ENCODE measurements at places on chromosomes 1 and 21.

DNA sequence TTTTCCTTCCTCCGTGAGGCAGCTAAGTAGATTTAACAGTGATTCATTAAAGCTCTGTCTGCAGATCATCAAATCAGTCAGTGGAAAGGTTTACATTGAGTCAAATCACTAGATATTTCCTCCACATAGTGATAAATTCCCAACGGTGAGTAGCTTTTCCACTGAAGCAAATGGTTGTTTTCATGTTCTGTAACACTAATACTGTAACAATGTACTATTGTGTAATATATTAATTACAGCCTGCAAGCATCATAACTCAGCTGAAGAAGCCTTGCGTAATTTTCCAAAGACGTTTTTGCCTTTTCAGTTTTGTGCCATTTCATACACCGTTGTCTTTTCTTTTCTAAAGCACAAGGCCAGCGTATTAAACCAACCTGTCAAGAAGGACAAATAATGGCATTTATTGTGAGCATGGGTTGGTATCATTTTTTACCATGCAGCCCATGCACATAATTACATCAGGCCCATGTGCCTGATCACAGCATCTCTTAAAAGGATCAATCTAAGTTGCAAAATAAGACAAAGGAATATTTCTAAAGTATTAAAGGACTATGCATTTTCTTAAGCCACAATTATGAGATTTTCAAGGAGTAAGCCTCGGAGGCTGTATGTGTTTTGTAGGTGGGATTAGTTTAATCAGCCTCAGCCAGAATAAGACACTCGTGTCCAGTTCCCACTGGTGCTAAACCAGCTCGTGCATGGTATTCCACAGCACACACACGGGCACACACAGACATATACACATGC, 16.7 kb upstream of the PDE9A start:
- DNase-seq, result no peak

GRCh38 chr1:158286487-158286886, 3.2 kb upstream of the CD1C start:
- no peak for DNase-seq

GRCh38 chr1:6823793-6824192, 38.5 kb downstream of the CAMTA1 start:
- DNase-seq, result no peak

DNA sequence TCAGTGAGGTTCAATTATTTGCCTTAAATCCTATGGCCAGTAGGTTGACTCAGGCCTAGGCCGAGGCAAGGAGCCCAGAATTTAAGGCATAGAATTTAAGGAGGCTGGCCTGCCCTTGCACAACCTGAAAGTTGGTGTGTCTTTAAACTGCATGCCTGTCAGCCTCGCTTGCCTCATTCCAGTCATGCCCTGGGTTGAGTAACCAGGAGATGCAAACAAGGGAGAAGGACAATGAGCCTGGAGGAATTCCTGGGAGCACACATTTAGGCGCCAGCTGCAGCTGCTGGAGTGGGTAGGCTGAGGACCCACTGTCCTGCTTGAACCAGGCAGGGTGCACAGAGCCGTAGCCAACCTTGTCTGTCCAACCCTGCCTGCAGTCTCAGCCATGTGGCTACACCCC, 11.7 kb downstream of the CD2 start:
- no peak for DNase-seq

DNA sequence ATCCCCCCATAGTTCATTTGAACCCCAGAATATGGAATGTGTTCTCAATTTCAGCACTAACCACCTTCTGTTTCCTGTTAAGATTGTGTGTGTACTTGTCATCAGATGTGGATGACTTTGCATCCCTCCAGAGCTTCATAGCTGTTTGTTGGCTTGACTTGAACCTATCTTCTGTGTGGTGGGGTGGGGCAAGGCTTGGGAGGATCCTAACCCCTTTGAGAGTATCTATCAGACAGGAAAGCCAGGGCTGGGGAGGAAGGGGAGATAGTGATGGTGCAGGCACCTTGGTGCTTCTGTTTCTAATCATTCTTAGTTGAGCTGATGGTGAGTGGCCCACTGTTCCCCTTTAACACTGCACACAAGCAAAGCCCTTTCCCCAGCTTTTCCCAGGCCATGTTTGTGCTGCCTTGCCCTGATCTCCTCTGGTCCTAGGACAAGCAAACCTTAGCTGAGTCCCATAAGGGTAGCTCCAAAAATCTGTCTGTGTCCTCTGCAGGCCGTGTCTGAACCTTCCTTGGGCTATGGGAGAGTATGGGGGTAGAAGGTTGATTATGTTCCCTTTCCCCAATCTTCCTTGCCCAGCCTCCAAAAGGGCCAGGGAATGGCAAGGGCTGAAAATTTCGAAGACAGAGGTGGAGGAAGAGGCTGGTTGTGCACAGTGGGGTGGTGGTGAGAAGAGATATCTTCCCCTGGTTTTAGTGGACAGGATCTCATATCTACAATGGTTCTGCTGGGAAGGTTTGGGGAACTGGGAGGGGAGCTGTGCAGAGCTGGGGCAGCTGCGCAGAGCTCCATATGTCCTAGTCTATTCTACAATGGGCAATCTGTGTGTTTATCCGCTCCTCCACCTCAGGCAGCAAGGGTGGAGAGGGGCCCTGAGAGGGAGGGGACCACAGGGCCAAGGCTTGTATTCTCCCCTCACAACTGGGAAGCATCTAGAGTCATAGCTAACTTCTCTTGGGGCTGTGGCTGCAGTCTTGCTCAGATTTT, 1.4 kb downstream of the NHLH1 start:
- no peak for DNase-seq

DNA sequence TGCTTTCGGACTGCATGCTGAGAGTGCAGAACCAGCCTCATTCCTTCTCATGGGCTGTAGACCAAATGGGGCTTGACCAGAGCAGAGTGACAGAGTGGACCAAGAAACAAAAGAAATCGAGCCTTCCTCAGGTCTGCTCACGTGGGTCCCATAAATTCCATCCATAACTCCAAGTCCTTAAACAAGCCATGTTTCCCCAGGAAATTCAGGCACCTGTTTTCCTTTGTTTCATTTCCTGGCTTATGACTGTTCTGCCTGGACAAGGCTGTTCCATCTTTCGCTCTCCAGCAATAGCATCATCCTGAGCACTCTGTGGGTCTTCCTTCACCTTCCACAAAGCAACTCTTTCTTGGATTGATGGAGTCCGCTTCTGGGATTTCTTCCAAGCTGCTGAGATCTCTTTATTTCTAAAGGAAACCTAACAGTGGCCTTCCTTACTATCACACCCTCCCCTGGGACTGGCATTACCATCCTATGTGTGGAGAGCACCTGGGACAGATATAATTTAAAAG, 63.9 kb downstream of the LAMC2 start:
- DNase-seq, result no peak
